ENCODE measurements at places on chromosomes 4 and X. TPM values are rescaled to one million over a fixed set of nuclear protein-coding genes. Genes with fewer than 3 reads are reported as not detected.

RNF128 gene
- total RNA-seq = not detected

RENBP gene
- total RNA-seq = 4.9 TPM

GRIA3 gene
- total RNA-seq = not detected

PNMA6F gene
- not detected for total RNA-seq

ANXA10 gene
- total RNA-seq = not detected

GAGE1 gene
- total RNA-seq = not detected

TCEAL3 gene
- total RNA-seq = 12.5 TPM

PHEX gene
- total RNA-seq = 1.1 TPM

FGF5 gene
- 0.32 TPM for total RNA-seq

MAOB gene
- total RNA-seq = not detected

RHOXF2 gene
- not detected for total RNA-seq

ETDA gene
- not detected for total RNA-seq

CT83 gene
- not detected for total RNA-seq

SLC25A4 gene
- total RNA-seq = 8.8 TPM

FRG2 gene
- not detected for total RNA-seq

TEX11 gene
- total RNA-seq = not detected

WDR17 gene
- 0.32 TPM for total RNA-seq

SEC31A gene
- total RNA-seq = 266 TPM

SEC24B gene
- total RNA-seq = 14.6 TPM

GABRG1 gene
- not detected for total RNA-seq

RTL9 gene
- total RNA-seq = not detected

RIPPLY1 gene
- not detected for total RNA-seq

COX7B2 gene
- not detected for total RNA-seq

GPAT3 gene
- total RNA-seq = 13.9 TPM

GPR78 gene
- not detected for total RNA-seq

MTNR1A gene
- total RNA-seq = not detected

TRMT44 gene
- 12.7 TPM for total RNA-seq

CC2D2A gene
- 13.2 TPM for total RNA-seq

SSX2 gene
- 0.14 TPM for total RNA-seq

GYPE gene
- 0.49 TPM for total RNA-seq

RASL11B gene
- total RNA-seq = 0.11 TPM

HTT gene
- total RNA-seq = 21.8 TPM

CYTL1 gene
- total RNA-seq = 34.6 TPM

IL9R gene
- total RNA-seq = 0.07 TPM

TRIM2 gene
- 12.7 TPM for total RNA-seq

PLP1 gene
- total RNA-seq = not detected

PHOX2B gene
- not detected for total RNA-seq

PRDM8 gene
- total RNA-seq = 0.33 TPM

SSR4 gene
- total RNA-seq = 86.6 TPM

VEGFC gene
- 18.9 TPM for total RNA-seq

POU3F4 gene
- not detected for total RNA-seq

NEXMIF gene
- under 0.01 TPM for total RNA-seq

CYBB gene
- total RNA-seq = not detected

SH3TC1 gene
- 145 TPM for total RNA-seq

TMEM271 gene
- total RNA-seq = not detected

Data from pulmonary artery endothelial cell (primary cell).